ENCODE measurements at places on chromosomes 2 and 18. TPM values are rescaled to one million over a fixed set of nuclear protein-coding genes. Genes with fewer than 3 reads are reported as not detected.

Gene PDCD1
- 0.57 TPM for total RNA-seq

Gene NT5DC4
- not detected for total RNA-seq

Gene PDE1A
- 9.3 TPM for total RNA-seq

Gene DSG4
- total RNA-seq = not detected

Gene SEPTIN10
- total RNA-seq = 108 TPM

Gene PROKR1
- total RNA-seq = 0.65 TPM

Gene SPHKAP
- not detected for total RNA-seq

Gene MAP3K19
- not detected for total RNA-seq
